Calu3 (cell line): ENCODE measurements at places on chromosomes 5 and 9. TPM values are rescaled to one million over a fixed set of nuclear protein-coding genes. Genes with fewer than 3 reads are reported as not detected.

- H3K36me3 ChIP-seq = no peaks in the 10 kb centered on the region
- H3K27ac ChIP-seq = no peak overlapping the region
- no peaks in the 10 kb centered on the region for H3K27me3 ChIP-seq
- H3K4me3 ChIP-seq = no peak overlapping the region
- no peaks in the 10 kb centered on the region for H3K4me1 ChIP-seq
These were observed 101.3 kb downstream of the WDR41 start for GRCh38 chr5:77390795-77391194.

GRCh38 chr5:157561110-157561509 lies 14.5 kb downstream of the ADAM19 start:
- no peak for DNase-seq
- no peaks in the 10 kb centered on the region for H3K27me3 ChIP-seq
- H3K4me1 ChIP-seq = peaks cover 27% of the 10 kb centered on the region
- no peak overlapping the region for H3K4me3 ChIP-seq

GRCh38 chr9:94680020-94680419 lies 40.7 kb upstream of the FBP1 start:
- H3K4me1 ChIP-seq = peaks cover 11% of the 10 kb centered on the region
- H3K36me3 ChIP-seq = no peaks in the 10 kb centered on the region
- no peak for DNase-seq
- H3K27ac ChIP-seq = no peak overlapping the region
- peaks cover 12% of the 10 kb centered on the region for H3K27me3 ChIP-seq
- no peak overlapping the region for H3K4me3 ChIP-seq

DNA sequence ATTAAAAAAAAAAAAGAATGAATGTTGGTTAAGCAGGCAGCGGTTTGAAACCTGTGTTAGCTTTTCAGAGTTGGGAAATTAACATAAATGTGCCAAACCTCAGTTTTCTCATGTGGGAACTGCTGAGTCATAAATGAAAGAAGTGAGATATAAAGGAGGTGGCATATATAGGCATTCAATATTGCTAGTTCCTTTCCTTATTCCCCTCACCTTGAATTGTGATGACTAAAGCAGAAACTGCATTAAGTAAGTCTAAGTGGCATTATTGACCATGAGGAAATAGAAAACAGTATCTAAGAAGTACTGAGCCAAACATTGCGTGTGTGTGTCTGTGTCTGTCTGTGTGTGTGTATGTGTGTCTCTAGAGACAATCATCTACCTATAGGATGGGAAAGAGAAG lies 691.2 kb downstream of the TLR4 start:
- no peaks in the 10 kb centered on the region for H3K27me3 ChIP-seq
- H3K4me3 ChIP-seq = no peak overlapping the region
- no peak overlapping the region for H3K27ac ChIP-seq
- H3K36me3 ChIP-seq = no peaks in the 10 kb centered on the region
- H3K4me1 ChIP-seq = no peaks in the 10 kb centered on the region

DNA sequence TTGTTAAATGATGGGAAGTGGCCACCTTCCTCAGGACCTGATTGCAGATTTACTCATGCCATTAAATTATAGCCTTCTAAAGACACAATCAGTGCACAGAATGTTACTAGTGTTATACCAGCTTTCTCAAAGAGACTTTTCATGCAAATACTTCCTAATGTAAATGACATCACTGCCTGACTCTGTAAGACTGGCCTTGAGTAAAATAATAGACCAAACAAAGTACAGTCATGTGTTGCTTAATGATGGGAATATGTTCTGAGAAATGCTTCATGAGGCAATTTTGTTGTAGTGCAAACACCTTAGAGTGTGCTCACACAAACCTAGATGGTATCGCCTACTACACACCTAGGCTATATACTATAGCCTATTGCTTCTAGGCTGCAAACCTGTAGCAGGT lies 17.0 kb upstream of the C1QTNF3 start:
- no peaks in the 10 kb centered on the region for H3K4me1 ChIP-seq
- H3K4me3 ChIP-seq = no peak overlapping the region
- no peaks in the 10 kb centered on the region for H3K36me3 ChIP-seq
- no peak overlapping the region for H3K27ac ChIP-seq
- no peak for DNase-seq
- H3K27me3 ChIP-seq = no peaks in the 10 kb centered on the region

- peaks cover 76% of the 10 kb centered on the region for H3K4me1 ChIP-seq
- H3K4me3 ChIP-seq = peak overlapping the region; percentile 28
- no peaks in the 10 kb centered on the region for H3K27me3 ChIP-seq
- peak overlapping the region; percentile 83 for H3K27ac ChIP-seq
These were observed 40.2 kb downstream of the SH3RF2 start for GRCh38 chr5:145976431-145977155.

Gene PKN3
- 6.8 and 7.7 TPM in 2 replicates for total RNA-seq

DNA sequence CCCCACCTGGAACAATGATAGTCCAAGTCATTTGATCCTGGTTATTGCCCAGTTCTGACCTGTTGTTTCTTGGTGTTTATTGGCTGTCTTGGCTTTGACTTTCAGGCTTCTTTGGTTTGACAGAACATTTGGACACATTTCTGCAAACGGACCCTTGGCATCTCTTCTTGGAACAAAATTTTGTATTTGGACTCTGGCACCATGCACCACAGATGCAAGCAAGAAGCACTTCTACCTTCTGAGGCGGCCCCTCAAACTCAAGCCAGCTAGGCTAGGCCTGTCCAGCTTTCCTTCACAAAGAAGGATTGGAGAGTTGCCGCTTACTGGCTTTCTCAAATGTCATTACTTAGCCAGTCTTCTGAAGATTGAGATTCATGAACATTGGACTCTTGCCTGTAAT lies 23.1 kb upstream of the FGF10 start:
- H3K4me3 ChIP-seq = no peak overlapping the region
- no peaks in the 10 kb centered on the region for H3K36me3 ChIP-seq
- H3K27ac ChIP-seq = no peak overlapping the region
- DNase-seq = no peak
- H3K4me1 ChIP-seq = no peaks in the 10 kb centered on the region

Gene C5orf34
- total RNA-seq = 6.9 and 7.4 TPM in 2 replicates

DNA sequence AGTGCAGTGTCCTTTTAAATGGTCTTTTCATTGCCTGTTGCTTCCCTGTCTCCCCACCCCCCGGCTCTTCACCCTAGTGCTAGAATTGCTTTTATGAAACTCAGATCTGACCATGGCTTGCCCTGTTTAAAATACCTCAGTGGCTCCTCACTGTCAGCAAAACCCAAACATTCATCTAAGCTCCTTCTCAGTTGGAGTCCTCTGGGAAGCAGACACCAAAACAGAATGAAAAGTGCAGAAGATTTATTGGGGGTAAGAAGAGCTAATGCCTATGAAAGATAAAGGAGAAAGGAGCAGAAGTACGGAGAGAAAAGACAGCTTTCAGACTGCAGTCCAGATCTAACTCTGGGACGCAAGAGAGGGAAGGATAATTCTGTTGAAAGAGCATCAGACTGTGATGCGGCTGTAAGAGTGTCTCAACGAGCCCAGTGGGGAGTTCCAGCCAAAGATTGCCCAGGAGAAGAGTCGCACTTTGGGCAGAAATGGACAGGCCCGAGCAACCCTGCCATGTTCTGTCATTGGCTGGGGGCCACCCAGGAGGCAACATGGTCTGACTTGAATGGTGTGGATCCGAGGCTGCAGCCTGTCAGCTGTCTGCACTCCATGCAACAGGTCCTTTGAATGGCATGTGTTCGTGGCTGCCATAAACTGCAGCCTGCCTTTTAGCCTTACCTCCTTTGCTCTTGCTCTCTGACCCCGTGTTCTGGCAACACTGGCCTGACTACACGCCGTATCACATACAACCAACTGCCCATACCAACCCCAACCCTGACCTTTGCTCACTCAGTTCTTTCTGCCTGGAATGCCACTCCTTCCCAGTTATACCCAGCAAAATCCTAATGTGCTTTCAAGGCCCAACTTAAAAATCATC lies 55.9 kb downstream of the IRF1 start:
- no peaks in the 10 kb centered on the region for H3K27me3 ChIP-seq
- peaks cover 19% of the 10 kb centered on the region for H3K4me1 ChIP-seq
- DNase-seq = no peak

GRCh38 chr5:34488984-34489383 lies 167.1 kb upstream of the RAI14 start:
- no peak overlapping the region for H3K4me3 ChIP-seq
- H3K4me1 ChIP-seq = peaks cover 32% of the 10 kb centered on the region
- H3K36me3 ChIP-seq = no peaks in the 10 kb centered on the region

GRCh38 chr5:147055850-147056566 lies 177.5 kb upstream of the PPP2R2B start:
- DNase-seq = no peak
- no peaks in the 10 kb centered on the region for H3K36me3 ChIP-seq
- H3K27ac ChIP-seq = no peak overlapping the region
- H3K27me3 ChIP-seq = no peaks in the 10 kb centered on the region
- H3K4me1 ChIP-seq = no peaks in the 10 kb centered on the region

DNA sequence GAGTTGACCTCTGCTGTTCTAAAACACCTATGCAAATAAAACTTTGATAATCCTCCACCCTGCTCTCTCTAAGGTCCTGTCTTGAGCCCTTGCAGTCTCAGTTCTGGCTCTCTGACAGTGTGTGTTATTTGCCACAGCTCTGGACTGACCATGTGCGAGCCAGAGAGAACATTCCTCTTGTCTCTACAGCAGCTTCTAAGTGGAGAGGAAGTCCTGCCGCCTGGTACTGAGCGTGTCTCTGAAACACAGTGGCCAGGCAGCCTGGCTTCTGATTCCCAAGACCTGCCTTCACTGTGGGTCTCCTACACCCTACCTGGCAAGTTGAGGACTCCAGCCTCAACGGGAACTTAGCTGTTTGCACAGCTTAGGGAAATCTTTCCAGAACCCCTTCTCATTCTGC lies 61.6 kb downstream of the ENTREP1 start:
- no peaks in the 10 kb centered on the region for H3K36me3 ChIP-seq
- no peak overlapping the region for H3K27ac ChIP-seq
- DNase-seq = no peak

- no peaks in the 10 kb centered on the region for H3K27me3 ChIP-seq
- no peak for DNase-seq
- H3K4me3 ChIP-seq = no peak overlapping the region
- H3K36me3 ChIP-seq = no peaks in the 10 kb centered on the region
- peaks cover 10% of the 10 kb centered on the region for H3K4me1 ChIP-seq
- peak overlapping the region; percentile 36 for H3K27ac ChIP-seq
These were observed 497.2 kb downstream of the MAT2B start for GRCh38 chr5:164002628-164003027.

DNA sequence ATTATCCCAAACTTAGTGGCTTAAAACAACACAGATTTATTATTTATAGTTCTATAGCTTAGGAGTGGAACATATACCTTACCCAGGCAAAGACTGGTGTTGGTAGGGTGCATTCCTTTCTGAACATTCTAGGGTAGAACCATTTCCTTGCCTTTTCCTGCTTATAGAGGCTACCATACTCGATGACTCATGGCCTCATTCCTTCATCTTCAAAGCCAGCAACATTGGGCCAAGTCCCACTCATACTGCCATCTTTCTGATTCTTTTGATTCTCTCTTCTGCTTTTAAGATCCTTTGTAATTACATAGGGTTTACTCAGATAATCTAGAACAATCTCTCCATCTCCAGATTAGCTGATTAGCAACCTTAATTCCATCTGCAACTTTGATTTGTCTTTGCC lies 452.7 kb upstream of the KLF4 start:
- no peak for DNase-seq
- H3K4me3 ChIP-seq = no peak overlapping the region
- no peaks in the 10 kb centered on the region for H3K36me3 ChIP-seq
- peaks cover 8% of the 10 kb centered on the region for H3K4me1 ChIP-seq
- H3K27ac ChIP-seq = no peak overlapping the region
- no peaks in the 10 kb centered on the region for H3K27me3 ChIP-seq

GRCh38 chr9:129547869-129548570 lies 72.9 kb downstream of the C9orf50 start:
- no peak overlapping the region for H3K4me3 ChIP-seq
- H3K4me1 ChIP-seq = peaks cover 8% of the 10 kb centered on the region

GRCh38 chr5:137341831-137342230 lies 157.3 kb downstream of the SPOCK1 start:
- no peak overlapping the region for H3K4me3 ChIP-seq
- H3K36me3 ChIP-seq = no peaks in the 10 kb centered on the region
- no peak for DNase-seq
- peaks cover 11% of the 10 kb centered on the region for H3K27me3 ChIP-seq
- H3K27ac ChIP-seq = no peak overlapping the region

GRCh38 chr9:135081264-135081660 lies 6.2 kb upstream of the OLFM1 start:
- no peak overlapping the region for H3K4me3 ChIP-seq
- no peak for DNase-seq
- peaks cover 45% of the 10 kb centered on the region for H3K27me3 ChIP-seq
